ENCODE measurements at places on chromosomes 2 and 18. TPM values are rescaled to one million over a fixed set of nuclear protein-coding genes. Genes with fewer than 3 reads are reported as not detected.

C2orf78 gene
- 0.07 TPM for total RNA-seq

C2orf15 gene
- 0.26 TPM for total RNA-seq

SLC23A3 gene
- total RNA-seq, result 1.8 TPM

ARL5A gene
- 77.5 TPM for total RNA-seq

GCKR gene
- total RNA-seq, result not detected

PIEZO2 gene
- total RNA-seq, result not detected

PLGLB1 gene
- 0.85 TPM for total RNA-seq

TTN gene
- 2.8 TPM for total RNA-seq

ACADL gene
- not detected for total RNA-seq

DCC gene
- total RNA-seq, result not detected

MC2R gene
- not detected for total RNA-seq

ARL4C gene
- total RNA-seq, result 43.2 TPM

CHST9 gene
- not detected for total RNA-seq

NYAP2 gene
- total RNA-seq, result not detected

LRRC30 gene
- not detected for total RNA-seq

CFAP221 gene
- total RNA-seq, result not detected

KLHL14 gene
- total RNA-seq, result not detected

RAD51AP2 gene
- total RNA-seq, result not detected

SETBP1 gene
- total RNA-seq, result 22.6 TPM

NOL4 gene
- not detected for total RNA-seq

SIX3 gene
- not detected for total RNA-seq

RAB31 gene
- total RNA-seq, result not detected

C1GALT1C1L gene
- not detected for total RNA-seq

YPEL5 gene
- total RNA-seq, result 16.8 TPM

TANC1 gene
- 0.33 TPM for total RNA-seq

GALNT13 gene
- 0.19 TPM for total RNA-seq

ALPI gene
- total RNA-seq, result not detected

UGT1A3 gene
- not detected for total RNA-seq
